ENCODE measurements at places on chromosomes 6 and 20.

DNA sequence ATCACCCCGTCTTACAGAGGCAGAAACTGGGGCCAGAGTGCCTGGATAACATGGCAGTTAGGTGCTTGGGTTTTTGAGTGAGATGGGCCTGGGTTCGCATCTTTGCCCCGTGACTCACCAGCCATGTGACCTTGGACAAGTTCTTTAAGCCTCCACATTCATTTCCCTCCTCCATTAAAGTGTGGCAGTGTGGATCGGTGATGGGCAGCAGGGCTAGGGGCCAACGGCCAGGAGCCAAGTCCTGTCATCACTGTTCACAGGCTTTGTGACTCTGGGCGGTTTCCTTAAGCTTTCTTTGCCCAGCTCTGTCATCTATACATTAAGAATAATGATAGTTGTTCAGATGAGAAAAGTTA lies 85.5 kb upstream of the PMEPA1 start:
- DNase-seq = no peak

DNA sequence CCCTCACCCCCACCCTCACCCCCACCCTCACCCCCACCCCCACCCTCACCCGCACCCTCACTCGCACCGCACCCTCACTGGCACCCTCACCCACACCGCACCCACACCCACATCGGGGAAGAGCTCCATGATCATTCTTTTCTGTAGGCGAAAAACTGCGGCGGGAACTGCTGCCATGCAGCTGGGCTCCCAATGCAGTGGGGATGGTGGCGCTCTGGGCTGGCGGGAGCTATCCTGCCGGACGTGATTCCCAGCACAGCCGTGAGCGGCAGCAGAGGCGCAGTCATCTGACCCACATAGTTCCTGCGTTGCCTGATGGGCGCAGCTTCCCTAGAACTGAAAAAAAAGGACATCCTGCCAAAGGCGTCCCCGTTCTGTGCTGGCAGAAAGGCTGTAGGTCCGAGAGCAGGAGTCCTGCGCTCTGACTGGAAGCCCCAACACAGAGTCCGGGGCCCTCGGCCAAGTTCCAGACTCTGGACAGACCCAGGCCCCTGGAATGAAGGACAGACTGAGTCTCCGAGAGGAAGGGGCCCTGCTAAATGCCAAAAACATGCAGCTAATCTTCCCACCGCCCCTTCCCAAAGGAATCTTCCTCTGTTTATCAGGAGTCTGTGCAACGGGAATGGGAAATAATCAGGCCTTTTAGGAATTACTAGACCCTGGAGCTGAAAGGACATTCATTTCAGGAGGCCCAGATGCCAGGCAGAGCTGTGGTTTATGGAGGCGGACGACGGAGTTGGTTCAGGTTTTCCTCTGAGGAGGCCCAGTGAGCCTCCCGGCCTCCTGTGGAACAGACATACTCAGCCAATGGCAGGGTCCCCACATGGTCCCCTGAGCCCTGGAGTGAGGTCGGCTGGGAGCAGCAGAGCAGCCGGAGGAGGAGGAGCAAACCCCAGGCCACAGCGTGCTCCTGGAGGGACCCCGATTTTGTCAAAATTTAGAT lies 14.1 kb upstream of the TCFL5 start:
- DNase-seq = no peak

- DNase-seq = no peak
Observed at GRCh38 chr20:40815156-40816038, 126.4 kb upstream of the MAFB start.

DNA sequence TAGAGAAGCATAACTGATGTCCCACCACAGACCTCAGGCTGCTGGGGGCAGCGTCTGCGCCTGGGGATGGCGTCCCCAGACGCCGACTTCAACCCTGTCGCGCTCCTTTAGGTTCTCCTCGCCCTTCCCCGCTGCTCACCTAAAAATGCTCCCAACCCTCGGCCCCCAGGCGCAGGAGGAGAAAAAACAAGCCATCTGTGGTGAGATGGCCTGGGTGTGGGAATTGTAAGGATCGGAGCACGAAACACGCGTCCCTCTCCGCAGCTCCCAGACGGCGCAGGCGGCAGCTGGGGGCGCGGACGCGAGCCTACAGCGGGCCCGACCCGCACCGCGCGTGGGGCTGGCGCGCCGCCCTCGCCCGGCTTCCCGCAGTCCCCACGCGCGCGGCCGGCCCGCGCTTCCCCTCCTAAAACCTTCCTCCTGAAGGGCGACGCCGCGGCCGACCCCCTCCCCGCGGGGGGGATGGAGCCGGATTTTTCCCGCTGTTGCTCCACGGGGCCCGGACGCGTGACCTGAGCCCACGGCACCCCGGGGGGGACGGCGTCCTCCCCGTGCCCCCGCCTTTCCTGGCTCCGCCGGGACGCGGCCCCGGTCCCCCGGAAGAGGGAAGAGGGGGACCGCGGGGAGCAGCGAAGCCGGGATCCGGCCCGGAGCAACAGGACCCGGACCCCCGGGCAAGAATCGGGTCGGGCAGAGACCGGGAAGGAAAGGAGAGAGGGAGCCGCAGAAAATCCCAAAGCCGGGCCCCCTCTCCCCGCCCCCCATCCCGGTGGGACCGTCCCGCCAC lies 611 bp downstream of the EPB41L2 start:
- no peak for DNase-seq

- DNase-seq = no peak
Observed at GRCh38 chr6:117531346-117531745, 48.9 kb downstream of the DCBLD1 start.

DNA sequence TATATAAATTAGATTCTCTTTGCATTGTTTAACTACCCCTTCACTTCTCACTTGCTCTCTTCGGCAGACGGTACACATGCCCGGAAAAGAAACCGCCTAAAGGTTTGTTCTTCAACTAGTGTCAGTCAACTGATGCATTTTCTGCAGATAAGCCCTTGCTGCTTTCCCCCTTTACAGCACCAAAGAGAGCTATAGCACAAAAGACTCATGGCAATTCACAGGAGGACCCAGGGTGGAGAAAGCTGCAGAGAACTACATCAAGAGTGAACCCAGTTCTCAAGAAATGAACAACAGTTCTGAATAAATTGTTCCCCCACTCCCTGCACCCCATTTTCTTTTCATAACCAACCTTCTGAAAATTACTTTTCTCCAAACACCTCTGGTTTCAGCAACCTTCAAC lies 8.9 kb downstream of the CD164 start:
- no peak for DNase-seq

GRCh38 chr20:39110819-39111136 lies 148.6 kb downstream of the DHX35 start:
- no peak for DNase-seq

Data from stimulated activated CD4-positive, alpha-beta T cell treated with anti-CD3 and anti-CD28 coated beads, Interleukin-1b, Interleukin-23, amount 100 ng/mL, for 1 hour (primary cell).